Stimulated activated CD4-positive, alpha-beta T cell treated with anti-CD3 and anti-CD28 coated beads, Interleukin-12 subunit alpha, Interleukin-12 subunit beta, amount 100 ng/mL, for 4 hours (primary cell): ENCODE measurements at places on chromosomes 16 and 17.
A peak's percentile ranks its signal among the peaks of the same experiment; 100 is the strongest.

DNA sequence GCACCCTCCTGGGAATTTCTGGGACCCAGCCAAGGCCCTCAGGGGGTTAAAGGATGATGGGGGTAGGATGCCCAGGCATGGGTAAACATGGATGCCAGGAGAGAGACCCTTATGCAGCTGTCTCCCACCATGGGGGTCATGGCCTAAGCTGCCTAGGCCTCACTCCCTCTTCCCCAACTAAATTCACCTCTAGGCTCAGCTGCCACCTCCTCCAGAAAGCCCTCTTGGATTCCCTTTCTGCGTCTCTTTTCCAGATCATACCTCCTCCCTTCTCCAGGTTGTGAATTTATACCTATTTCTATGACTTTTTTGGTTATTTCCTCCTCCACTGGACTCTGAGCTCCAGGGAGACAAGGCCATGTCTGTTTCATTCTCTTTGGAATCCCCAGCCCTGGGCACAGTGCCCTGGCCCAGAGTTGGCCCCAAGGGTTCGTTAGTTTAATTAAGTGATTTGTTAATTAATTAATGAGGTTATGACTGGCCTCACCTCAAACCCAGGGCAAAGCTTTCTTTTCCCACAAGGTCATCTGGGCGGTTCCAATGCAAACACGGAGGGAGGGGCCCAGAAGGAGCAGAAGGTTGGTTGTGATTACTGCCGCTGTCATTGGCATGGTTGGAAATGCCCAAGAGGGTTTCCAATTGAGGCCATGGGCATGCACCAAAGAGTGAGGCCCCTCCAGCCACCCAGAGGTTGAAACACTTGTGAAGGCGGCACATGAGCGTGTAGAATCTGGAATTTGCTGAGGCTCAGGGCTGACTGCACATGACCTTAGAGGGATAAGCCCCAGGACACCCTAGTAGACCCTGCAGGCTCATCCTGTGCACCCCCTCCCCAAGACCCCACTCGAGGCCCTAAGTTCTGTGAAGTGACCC lies 6.9 kb upstream of the KRT17 start:
- DNase-seq: no peak

- DNase-seq: no peak
These were observed 688 bp downstream of the ADAP2 start for GRCh38 chr17:30922235-30923030.

- peak; percentile 34 for DNase-seq
These were observed 591 bp downstream of the PSMD7 start for GRCh38 chr16:74297145-74297665.

- no peak for DNase-seq
These were observed at the start of gene MILR1 for GRCh38 chr17:64448665-64449512. Gene MILR1 (plus strand): TSS chr17:64449115. CDS start chr17:64449169, 54 bp downstream.

DNA sequence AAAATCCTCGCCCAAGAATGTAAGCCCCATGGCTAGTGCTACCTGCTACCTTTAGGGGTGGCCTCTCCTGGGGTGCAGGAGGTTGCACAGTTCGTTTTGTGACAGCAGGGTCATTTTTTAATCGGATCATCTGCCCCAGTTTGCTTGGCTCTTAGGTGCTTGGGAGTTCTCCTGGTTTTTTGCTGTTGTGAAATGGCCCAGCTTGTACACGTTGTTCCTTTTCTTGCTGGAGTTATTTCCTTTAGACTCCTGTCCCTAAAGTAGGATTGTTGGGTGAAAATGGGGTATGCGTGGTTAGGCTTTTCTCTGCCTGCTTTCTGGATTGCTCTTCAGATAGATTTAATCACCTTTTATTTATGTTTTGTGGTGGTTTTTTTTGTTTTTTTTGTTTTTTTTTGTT lies 25.8 kb downstream of the ABCC1 start:
- DNase-seq: no peak

DNA sequence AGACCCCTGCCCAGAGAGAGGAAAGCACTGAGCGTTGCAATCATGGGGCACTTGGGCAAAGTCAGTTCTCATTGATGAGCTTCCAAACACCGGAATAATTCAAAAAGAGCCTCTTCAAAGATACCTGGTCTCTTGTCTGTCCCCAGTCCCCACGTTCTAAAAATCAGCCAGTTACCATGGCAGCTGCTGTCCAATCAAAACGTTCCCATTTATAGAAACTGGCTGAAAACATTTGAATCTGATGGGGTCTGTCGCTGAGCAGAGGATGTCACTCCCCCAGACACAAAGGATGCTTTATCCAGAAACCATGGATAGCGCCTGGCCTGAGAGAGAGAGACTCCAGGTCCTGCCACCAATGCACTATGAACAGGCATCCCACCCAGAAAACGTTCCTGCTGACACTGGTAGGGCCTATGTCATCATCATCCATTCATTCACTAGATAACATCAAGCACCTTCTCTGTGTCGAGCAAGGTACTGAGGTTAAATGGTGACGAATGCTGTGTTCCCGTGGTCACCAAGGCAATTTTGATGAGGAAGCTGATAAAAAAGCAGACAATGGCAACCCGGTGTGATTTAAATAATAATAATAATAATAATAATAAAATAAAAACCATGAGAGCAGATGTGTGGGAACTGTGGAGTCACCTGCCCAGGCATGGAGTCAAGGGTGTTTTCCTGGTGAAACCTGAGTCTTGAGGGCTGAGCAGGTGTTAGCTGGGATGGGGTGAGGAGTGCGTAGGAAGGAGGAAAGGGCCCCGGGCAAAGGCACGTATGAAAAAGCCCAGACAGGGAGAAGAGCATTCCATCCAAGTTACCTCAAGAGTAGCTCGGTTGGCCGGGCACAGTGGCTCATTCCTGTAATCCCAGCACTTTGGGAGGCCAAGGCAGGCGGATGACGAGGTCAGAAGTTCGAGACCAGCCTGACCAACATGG lies 19.0 kb upstream of the CALB2 start:
- DNase-seq: no peak

DNA sequence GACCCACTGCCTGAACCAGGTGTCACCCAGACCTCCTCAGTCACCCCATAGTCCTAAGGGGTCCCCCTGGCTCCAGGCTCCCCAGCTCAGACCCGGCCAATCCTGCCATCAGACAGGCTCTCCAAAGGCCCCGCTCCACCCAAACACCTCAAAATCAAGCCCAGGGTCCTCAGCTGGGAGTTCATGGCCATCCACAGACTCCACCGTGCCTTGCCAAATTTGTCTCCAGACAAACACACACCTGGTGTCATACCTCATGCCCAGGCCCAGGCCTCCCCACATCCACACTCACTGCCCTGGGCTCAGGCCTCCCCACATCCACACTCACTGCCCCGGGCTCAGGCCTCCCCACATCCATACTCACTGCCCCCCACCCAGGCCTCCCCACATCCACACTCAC lies 12.5 kb downstream of the RPH3AL start:
- no peak for DNase-seq

GRCh38 chr16:725463-726187 lies 618 bp downstream of the CCDC78 start:
- no peak for DNase-seq

DNA sequence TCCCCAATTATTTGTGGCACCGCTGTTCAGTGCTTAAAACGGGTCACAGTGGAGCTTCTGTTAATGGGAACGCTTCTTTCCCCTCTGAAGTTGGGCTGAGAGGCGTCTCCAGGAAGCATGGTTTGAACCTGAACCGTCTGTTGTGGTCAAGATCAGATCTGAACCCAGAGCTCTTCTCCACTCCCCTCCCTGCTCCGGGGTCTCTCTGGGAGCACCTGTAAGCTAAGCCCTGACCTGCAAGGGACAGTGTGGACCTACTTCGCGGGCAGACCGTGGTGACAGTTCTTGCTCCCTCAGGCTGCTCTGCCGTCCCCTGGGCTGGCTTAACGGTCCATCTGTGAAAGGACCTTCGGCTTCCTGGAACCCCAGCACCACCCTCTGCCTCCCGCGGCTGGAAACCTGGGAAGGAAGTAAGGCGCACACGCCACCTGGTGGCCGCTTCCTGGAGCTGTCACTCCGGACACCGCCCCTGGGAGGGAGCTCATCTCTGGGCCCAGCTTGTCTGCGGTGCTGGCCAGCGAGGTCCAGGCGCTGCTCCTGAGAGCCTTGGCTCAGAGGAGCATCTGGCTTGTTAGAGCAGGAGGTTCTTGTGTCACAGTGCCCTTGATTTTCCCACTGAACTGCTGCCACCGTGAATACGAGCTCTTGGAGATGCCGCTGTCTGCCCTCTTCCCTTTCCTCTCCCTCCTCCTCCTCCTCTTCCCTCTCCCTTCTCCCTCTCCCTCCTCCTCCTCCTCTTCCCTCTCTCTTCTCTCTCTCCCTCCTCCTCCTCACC lies 518.5 kb upstream of the EEF2KMT start:
- peak; percentile 20 for DNase-seq

- DNase-seq: no peak
These were observed 13.2 kb downstream of the TERF2IP start for GRCh38 chr16:75660726-75661302.

GRCh38 chr16:23502466-23502865 lies 7.8 kb downstream of the GGA2 start:
- DNase-seq: no peak

DNA sequence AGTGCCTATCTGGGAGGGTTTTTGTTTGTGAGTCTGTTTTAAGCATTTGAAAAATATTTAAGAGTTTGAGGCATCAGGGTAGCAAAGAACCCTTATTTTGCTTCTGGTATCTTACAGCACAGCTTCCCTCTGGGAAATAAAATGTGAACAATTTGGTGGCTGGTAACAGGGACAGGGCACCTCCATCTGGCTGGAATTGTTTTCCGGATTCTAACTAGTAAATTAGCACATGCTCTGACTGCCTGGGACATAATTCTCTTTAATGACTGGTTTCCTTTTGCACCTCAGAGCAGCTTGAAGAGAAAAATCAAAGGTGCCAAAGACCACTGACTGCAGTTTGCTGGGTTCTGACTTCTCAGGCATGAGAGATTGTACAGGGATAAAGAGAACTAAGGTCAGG lies 469.1 kb downstream of the GRIN2A start:
- no peak for DNase-seq

DNA sequence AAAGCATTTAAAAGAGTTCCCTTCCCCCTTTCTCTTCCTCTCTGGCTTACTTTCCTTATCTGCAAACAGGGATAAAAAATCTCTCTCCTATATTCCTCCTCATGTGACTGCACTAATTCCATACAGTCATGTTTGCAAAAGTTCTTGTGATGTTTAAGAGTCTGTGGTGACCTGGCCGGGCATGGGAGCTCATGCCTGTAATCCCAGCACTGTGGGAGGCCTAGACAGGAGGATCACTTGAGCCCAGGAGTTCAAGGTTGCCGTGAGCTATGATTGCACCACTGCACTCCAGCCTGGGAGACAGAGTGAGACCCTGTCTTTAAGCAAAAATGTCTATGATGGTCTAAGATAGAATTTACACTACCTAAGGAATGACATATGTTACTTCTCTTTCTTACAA lies 19.6 kb downstream of the NOG start:
- DNase-seq: no peak

DNA sequence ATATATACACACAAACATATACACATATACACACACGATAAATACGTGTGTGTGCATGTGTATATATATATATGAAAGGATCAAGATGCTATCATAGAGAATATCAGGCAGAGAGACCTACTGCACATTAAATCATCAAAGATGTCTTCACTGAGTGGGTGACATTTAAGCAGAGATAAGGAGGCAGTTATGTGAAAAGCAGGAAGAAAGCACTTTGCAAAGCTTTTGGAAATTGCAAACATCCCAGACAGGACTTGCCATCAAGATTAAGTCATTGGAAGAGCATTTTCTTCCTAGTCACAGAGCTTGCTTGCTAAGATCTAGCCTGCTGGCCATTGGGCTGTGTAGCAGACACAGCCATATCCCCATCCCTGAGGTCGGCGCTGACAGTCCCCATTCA lies 56.4 kb downstream of the VAT1L start:
- DNase-seq: no peak
